ENCODE measurements at places on chromosomes 12 and 14.

GRCh38 chr12:131188131-131189050 is 234.7 kb downstream of the ADGRD1 start:
- DNase-seq = no peak

DNA sequence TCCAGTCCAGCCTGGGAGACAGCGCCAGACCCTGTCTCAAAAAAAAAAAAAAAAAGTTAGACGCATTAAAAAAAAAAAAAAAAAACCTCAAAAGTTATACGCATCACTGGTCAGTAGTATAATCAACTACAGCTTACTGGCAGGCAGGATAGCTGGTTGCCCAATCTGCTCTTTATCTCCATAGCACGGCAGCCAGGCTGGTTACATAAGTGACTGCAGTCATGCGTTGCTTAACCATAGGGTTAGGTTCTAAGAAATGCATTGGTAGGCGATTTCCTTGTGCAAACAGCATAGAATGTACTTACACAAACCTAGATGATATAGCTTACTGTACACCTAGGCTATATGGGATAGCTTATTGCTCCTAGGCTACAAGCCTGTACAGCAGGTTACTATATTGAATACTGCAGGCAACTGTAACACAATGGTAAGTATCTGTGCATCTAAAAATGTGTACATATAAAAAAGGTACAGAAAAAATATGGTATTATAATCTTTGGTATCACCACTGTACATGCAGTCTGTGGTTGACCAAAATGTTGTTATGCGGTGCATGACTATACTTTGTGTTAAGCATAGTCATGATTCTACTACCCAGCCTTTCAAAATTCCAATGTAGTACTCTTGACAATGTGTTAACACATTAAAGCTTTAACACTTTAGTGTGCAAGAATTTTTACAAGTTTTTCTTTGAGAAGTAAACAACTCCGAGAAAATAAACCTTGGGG is 8.1 kb downstream of the L2HGDH start:
- DNase-seq = no peak

DNA sequence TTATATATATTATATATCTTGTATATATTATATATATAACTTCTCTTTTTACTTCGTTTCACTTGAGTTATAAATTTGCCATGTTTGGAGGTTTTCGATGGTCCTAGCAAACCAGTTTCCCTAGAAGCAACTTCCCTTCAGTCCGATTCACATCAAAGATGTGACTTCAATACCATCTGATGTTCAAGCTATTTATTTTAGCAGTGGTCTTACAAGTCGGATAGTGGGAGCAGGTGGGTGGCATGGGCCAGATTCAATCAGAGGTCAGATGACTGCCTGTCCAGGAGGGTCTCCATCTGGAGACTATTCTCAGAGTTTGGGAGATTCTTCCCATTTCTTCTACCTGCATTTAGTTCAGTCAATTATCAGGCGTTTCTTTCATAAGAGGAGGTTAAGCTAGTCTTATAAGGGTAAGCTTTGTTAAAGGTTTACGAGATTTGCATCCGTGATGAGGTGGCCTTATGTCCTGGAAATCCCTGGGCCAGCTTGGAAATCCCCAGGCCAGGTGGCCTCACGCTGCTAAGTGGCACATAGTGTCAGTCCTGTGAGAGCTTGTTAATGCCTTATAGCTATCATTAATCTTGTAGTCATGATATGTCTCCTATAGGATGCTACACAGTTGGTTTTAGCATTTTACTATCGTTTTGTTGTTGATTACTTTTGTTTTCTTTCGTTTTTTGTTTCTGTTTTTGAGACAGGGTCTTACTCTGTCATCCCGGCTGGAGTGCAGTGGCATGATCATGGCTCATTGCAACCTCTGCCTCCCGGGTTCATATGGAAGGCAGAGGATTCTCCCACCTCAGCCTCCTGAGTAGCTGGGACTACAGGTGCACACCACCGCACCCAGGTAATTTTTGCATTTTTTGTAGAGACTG is 145.8 kb downstream of the BICD1 start:
- no peak for DNase-seq

DNA sequence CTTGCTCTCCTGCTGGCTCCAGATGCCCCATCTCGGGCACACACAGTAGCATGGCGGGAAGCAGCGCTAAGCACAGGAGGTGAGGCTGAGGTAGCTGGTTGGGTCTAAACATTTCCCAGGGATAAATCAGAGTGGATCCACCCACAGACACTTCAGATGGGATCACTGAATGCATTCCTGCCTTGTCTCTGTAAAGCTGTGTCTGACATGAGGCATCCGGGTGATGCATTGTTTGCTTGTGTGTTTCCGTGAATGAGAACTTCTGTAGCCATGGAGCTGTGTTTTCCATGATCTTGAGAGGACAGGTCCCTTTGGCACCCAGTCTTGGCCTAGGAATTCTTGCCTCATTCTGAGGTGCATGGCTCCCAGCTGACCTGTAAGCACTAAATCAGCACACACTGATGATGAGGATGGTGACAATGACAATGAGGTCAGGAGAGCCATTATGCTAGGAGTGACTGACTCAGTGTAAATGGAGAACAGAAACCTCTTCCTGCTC is 6.7 kb upstream of the KRT75 start:
- peak; percentile 32 for DNase-seq

DNA sequence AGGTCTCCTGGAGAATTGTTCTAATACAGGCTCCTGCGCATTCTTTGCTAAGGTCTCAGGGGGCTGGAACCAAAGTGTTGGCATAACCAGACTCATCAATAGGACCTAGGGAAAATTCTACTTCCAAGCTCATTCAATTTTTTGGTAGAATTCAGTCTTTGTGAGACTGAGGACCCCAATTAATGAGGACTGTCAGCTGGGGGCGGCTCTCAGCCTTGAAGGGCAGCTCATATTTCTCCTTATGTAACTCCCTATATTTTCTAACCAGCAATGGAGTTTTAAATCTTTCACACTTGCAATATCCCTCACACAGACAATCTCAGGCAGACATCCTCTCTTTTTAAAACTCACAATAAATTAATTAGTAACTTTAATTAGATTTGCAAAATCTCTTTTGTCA is 476.4 kb upstream of the LRFN5 start:
- DNase-seq = no peak

DNA sequence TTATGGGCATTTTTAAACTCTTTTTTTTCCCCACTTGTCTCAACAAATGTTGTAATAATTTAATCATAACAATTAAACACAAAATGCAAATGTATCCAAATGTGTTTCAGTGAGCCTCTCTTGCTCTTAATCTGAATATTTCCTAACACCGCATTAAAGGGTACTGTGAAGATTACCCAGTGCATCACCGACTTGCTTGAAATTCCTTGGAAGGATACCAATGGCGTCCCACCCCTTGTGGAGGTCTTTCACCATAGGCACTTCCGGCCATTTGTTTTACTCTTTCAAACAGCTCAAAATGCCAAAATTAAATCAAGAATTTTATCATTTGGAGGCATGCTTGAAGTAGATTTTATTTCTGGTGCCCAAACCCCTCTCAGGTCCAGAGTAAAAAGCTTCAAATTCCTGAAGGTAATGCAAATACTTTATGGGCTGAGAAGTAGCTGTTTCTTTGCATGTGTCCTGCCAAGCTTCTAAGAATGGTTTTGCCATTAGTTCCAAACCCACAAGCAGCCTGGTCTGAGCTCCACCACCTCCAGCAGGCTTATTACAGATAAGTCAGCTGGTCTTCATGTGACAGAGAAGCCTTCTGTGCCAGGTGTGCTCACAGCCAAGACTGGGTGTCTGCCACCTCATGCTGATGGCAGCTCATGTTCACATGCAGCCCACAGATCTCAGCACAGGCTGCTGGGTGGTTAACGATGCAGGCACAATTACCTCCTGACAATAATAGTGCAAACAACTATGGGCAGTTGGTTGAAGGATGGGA is 16.4 kb upstream of the NUDT4 start:
- no peak for DNase-seq

GRCh38 chr14:73717711-73718417 is 3.7 kb upstream of the PNMA1 start:
- no peak for DNase-seq

DNA sequence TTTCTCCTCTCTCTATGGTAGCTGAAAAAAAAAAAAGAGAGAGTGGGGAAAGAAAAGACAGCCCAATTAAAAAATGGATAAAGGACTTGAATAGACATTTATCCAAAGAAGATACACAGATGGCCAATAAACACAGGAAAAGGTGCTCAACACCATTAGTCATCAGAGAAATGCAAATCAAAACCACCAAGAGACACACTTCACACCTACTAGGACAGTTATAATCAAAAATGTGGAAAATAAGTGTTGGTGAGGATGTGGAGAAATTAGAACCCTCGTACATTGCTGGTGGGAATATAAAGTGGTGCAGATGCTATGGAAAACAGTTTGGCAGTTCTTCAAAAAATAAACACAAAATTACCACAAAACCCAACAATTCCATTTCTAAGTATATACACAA is 172.4 kb upstream of the GRIN2B start:
- DNase-seq = no peak

- no peak for DNase-seq
Observed at GRCh38 chr12:1530592-1531152, 63.7 kb downstream of the FBXL14 start.

- no peak for DNase-seq
Observed at GRCh38 chr14:60350366-60350720, 101.3 kb downstream of the PPM1A start.

DNA sequence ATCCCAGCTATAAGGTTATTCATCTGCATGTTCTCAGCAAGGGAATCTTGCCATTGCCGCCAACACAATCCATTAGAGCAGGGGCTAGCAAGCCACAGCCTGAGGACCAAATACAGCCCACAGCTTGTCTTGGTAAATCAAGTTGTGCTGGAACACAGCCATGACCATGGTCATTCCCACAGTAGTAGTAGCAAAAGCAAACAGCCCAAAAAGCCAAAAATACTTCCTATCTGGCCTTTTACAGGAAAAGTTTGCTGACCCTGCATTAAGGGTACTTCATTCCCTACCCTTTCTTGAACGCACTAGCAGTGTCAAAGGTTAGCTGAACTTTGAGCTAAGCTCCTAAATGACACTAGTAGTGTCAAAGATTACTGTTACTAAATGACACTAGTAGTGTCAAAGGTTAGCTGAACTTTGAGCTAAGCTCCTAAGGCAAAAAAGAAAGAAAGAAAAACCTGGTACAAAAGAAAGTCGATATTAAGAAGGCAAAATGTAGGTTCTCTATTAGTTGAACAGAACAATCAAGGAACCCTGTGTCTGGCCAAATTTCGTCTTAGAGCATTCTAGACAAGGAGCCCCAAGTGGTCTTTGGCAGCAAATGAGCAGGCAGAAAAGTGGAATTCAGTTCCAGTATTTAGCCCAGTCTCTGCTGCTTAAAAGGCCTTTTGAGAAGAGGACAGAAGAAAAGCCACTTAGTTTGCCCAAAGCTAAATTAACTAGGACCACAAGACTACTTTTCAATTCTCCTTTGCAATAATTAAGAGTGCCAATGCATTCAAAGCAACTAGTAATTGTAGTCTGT is 67.7 kb downstream of the NT5DC3 start:
- no peak for DNase-seq

DNA sequence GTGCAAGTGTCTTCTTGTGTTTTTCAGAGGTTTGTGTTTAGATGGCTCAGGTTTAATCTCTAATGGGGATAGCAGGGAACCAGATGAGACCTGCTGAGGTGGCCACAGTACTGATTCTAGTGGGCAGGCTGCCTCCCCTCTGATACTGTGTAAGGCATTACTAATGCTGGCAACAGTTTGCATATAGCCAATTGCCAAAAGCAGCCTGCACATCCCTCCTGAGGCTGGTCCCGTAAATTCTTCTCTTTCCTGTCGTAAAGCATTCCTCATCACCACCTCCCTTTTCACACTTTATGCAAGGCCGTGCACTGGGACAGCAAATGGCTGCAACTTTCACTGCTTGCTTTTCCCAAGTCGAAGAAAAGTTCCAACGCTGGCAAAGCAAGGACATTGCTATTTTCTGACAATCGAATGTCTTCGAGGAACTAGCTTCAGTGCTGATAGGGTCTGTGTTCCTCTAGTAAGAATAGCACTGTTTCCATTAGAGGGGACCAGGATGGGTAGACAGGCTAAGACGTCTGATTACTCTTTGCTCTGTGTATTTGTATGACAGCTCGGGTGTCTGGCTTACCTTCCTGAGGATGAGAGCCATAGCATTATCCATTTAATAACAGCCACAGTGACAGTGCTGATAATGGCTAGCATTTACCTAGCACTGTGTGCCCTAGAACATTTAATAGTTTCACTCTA is 178.2 kb upstream of the HIF1A start:
- DNase-seq = no peak

DNA sequence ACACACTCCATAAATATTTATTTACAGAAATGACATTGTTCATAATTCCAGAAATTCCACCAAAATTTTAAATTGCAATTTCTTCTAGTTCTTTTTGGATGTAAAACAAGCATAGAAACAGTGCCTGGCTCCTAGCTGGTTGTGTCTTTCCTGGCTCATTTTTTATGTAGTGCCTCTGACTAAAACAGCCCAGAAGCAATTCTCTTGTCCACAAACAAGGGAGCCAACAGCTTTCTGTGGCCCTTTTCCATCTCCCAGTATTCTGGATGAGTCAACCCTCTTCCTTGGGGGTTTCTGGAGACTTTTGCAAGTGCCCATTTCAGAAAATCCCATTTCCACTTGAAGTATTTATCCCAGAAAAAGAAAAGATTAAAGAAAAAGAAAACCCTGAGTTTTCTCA is 141.4 kb downstream of the PHLDA1 start:
- no peak for DNase-seq

GRCh38 chr12:116662612-116663144 is 75.2 kb downstream of the SPRING1 start:
- no peak for DNase-seq

DNA sequence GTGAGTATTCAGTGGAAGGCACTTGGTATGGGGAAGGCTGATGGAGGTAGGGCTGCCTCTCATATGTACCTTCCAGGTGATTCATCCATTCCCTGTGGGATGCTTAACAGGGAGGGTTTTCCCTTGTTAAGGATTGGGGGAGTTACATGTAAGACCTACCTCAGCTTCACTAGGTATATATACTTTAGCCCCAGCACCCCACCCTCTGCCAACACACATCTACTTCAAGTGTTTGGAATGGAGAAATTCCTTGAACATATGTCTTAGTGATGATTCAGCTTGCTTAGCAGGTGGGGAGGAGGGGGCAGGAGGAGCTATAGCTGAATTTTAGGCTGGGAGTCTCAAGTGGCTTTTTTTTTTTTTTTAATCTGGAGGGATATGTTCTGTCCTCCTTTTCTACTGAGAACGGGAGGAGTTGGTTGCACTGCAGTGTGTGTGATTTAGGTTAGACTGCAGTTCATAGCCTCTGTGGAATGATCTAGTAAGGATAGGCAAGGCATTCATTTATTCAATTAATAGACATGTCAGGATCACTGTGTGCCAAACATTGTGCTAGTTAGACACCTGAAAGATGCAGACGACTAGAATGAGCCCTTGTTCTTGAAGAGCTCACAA is 1.7 kb downstream of the PIP4K2C start:
- no peak for DNase-seq

DNA sequence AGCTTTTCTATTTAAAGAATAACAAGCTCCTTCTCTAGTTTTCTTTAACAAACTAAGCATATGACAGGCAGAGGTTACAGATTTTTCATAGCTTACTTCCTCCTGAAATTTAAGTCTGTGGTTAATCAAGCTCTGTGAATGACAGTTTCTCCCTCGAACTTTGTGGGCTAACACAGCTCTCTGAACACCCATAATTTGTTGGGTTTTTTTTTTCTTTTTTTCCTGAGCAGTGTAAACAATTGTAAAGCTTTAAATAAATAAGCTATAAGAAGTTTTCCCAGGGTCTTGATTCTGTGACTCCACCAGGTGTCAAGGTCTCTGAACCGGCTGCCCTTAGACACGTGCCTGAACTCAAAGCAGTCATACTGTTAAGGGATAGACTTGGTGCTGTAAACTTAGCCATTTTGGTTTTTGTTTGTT is 128.1 kb upstream of the AMIGO2 start:
- DNase-seq = no peak
